ENCODE measurements at places on chromosomes 12 and 14.
A peak's percentile ranks its signal among the peaks of the same experiment; 100 is the strongest.

DNA sequence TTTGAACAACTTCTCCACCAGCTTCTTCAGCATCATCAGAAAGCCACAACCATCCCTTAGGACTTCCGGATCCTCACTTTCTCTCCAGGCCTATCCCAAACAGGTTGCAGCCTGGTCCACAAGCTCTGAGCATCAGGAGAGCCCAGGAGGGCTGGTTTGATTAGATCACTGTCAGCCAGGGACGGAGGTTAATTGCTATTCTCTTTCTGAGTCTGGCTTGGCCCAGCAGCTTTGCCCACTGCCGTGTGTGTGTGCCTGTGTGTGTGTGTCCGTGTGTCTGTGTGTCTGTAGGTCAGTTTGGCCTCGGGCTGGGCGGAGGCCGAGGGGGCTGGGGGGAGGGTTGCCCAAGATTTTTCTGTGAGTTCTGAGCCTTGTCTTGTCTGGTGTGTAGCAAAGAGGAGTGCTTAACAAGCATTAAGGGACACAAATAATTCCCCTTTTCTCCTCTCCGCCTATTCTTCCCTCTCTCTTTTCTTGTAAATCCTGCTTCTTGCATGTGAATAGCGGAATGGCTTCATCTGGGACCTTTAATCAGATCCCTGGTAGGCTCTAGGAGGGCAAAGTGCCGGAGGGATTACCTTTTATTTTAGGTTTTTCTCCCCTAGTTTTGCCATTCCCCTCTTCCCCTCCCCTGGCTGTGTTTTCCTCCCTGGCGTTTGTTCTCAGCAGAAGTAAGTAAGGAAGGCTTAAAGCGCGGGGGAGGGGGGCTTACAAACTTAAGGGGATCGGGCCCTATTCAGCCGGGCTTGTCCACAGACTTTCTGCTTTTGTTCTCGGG lies 138.2 kb upstream of the LHX5 start:
- no peak for DNase-seq

DNA sequence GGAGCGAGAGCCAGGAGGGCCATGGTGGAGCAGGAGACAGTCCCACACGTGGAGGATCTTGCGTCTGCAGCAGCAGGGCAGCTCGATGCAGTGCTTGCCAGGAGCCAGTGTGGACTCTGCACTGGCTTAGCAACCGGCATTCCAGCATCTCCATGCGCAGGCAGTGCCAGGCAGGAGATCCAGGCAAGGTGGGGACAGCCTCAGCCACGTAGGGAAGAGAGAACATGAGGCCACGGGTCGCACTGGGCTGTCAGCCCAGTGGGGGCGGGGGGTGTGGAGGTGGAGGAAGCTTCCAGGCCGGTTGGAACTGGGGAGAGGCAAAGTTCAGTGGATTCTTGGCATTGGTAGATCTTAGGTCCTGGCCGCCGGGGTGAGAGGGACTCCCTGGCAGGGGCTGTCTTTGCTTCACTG lies 121.0 kb upstream of the EVL start:
- no peak for DNase-seq

DNA sequence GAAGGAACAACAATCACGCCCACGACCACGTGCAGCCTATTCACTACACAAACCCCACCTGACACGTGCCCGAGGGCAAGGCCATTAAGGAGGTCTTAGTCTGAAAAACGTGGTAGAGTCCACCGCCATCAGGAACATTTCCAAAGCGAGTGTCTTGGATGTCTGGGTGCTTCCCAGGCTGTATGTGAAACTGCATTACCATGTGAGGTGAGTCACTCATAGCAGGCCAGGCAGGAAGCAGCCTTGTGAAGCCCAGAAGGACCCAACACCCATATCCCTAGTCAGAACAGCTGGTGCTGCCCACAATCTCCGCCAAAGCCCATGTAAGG lies 3.3 kb upstream of the KRT79 start:
- DNase-seq = no peak

DNA sequence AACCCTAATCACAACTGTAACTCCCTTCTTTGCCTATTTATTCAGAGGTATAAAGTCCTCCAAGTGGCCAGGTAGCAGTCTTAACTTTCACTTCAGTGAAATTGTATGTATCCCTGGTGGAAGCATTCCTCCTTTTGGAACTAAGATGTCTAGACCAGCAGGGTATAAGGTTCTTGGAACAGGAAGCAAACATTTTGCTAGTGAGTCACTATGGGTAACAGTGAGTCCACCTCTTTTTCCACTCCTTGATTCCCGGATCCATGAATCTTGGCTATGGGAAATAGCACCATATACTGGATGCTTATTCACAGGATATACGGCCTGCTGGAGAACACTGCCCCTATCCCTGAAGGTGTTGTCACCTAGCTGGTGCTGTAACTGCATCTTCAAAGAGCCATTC lies 80.2 kb downstream of the KCNA5 start:
- no peak for DNase-seq

GRCh38 chr12:46523863-46524770 lies 151.5 kb upstream of the SLC38A2 start:
- DNase-seq = no peak

- no peak for DNase-seq
Observed at GRCh38 chr12:109359131-109359690, 11.5 kb downstream of the MYO1H start.

GRCh38 chr12:83149987-83150386 lies 463.3 kb downstream of the TMTC2 start:
- no peak for DNase-seq

DNA sequence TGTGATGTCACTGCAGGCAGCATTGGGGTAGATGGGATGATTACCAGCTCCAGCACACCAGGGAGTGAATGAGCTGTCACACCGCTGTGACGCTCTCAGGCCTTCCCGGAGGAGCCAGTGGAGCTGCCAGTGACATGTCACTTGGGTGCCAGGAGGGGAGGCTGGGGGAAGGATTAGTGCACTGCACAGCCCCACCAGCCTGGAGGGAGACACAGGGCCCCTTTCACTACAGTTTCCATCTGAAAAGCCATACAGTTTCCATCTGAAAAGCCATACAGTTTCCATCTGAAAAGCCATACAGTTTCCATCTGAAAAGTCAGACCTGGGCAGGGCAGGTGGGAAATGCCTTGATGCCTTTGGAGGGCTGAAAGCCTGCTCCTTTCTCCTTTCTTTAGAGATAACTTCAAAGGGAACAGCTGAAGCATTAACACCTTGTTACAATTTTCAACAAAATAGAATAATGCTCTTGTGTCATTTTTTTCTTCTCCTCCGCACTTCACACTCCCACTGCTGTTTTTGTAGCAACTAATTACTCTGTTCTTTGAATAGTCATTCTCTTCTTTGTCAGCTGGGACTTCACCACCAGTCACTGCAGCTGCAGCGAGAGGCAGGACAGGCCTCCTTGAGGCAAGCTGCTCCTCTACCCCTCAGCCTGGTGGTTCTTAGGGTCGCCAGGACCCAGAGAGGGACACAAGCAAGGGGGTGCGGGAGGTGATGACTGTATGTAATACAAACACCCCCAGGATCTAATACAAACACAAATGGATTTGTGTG lies 256.9 kb upstream of the RGS6 start:
- DNase-seq = no peak

- no peak for DNase-seq
Observed at GRCh38 chr12:91636721-91637120, 454.1 kb upstream of the DCN start.

DNA sequence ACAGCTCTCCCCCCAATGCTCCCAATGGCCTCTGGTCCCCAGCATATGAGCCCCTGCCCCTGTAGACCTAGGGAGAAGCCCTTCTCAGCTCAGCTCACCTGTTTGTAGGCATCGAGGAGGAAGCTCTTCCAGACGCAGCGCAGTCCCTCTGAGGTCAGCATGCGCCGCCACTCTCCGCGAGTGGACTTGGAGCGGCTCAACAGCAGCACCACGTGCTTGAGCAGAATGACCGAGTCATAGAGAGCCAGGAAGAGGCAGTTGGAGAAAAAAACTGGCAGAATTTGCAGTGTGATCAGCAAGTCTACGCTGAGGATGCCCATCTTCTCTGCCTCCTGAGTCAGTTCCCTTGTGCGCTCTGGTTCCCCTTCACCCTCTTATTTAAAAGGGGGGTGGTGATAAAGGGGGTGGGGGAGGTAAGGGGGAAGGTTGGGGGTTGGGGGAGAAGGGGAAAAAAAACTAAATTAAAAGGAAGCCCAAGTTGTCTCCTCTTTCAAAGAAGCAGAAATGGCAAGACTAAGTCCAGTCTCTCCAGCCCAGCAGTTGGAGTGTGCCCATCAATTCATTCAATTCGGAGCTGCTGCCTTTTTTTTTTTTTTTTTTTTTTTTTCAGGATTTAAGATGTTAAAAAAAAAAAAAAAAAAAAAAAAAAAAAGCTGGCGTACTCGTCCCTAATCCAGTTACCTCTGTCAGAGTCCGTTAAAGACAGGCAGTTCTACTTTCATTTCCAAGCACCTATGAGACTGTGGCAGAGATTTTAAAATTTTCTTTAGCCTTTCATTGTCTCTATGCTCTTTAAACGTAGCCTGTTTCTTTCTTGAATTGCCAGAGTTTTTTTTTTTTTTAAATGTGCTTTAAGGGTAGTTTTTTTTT lies at the start of gene DIO2:
Gene DIO2 (minus strand): TSS at position 352 of the 870 bp plus-strand sequence. CDS start 32 bp downstream, at position 320.
- DNase-seq = no peak

GRCh38 chr14:102586420-102587104 lies 5.9 kb upstream of the RCOR1 start:
- no peak for DNase-seq

DNA sequence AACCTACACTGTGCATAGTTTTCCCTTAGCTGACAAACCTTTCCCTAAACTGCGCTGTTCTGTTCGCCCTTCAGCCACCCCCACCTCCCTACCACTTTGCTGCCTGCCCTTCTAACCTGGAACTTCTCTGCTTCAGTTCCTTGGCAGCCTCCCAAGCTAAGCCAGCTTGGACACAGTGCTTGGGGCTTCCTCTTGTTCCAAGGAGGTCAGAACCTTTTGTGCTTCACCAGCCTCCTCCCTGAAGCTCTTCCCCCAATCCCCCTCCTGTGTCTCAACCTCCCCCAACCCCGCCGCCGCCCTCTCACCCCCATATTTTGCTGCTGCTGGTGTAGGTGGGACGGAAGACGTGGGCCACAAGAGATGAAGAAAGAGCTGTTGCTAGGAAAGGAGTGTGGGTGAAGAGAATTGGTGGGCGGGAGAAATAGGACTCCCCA lies 8.1 kb upstream of the RIC8B start:
- no peak for DNase-seq

GRCh38 chr12:47944685-47945340 lies 18.6 kb upstream of the TMEM106C start:
- DNase-seq = no peak

GRCh38 chr14:51626788-51627187 lies 24.9 kb upstream of the FRMD6 start:
- no peak for DNase-seq

- DNase-seq = no peak
Observed at GRCh38 chr12:76025601-76026575, 5.7 kb downstream of the PHLDA1 start.

DNA sequence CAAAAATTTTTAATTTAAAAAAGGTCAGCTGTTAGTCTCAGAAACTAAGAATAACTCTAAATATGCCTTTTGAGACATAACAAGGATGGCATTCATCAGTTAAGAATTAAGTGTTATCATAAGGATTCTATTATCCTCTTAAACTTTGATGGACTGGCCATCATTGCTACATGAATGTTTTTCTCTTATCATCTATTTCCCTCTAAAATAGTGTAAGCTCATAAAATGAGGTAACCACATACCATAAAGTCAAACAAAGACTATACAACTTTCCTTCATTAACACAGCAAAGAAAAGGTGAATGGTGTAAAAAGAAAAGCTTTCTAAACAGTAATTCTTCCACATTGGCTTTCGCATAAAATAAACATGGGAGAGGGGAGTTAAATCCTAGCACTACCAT lies 41.1 kb downstream of the TMTC1 start:
- DNase-seq = no peak

DNA sequence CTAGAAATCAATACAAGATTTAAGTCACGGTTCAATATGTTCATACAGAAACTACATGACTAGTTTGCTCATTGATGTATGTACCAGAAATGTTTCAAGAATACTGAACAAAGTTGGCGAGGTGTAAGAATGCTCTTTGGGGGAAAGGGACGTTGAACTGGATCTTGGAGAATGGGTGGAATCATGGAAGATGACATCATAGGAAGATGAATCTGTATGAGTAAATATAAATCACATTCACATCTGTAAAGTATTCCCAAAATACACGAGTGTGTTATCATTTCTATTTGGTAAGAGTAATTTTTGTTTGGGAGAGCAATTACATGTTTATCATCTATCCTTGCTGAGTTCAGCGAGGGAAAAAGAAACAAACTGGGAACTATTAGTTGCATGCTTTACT lies 162.2 kb upstream of the TMTC1 start:
- DNase-seq = no peak

DNA sequence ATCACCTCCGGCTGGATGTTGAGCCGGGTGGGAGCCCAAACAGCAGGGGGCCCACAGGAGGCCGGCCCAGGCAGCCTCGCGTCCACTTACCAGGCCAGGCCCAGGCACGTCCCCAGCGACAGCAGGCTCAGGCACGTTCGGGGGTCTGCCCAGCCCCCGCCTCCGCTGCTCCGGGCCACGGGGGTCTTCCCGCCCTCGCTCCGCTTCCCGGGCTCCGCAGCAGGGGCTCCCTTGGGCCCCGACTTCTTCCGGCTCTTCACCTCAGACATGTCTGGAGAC lies 216 bp downstream of the IKBIP start:
- DNase-seq = peak; percentile 61

DNA sequence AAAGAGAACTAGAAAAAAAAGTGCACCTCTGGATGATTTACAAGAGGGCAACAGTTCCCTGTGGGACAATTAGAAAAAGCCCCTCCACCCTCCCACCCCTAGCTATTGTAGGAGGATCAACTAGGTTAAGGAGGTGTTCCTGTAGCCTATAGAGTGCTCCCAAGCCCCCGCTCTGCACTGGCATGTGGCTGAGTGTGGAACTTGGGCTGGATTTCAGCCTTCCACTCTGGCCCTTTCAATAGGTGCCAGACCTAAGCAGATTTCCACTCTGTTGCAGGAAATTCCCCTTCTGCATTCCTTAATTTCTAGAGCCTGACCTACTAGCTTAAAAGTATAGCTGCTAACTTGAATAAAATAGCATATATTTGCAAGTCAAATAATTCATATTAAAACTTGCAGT lies 2.8 kb downstream of the NFATC4 start:
- DNase-seq = no peak

GRCh38 chr12:14696265-14696741 lies at the start of gene GUCY2C:
GUCY2C (minus strand) TSS chr12:14696599; CDS start chr12:14696448, 151 bp downstream.
- no peak for DNase-seq

DNA sequence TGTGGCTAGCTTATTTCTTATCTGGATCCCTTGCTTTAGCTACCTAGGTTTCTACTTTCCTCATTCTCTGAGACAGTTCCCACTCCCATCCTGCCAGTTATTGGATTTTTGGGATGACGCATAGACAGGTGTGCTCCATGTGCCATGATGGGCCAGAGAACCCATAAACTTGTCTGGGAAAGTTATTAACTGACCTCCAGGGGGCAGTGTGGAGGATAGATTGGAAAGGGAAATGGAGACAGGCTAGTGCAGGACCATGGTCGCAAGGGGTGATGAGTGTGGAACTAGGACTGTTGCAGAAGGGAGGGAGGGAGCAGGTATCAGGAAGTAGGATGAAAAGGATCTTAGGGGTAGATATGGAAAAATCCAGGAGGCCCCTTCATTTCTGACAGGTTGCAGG lies 80.3 kb downstream of the ESRRB start:
- DNase-seq = peak; percentile 18

- no peak for DNase-seq
Observed at GRCh38 chr14:44505588-44505987, 1.5 kb downstream of the FSCB start.

GRCh38 chr12:112122823-112123690 lies 2.3 kb upstream of the TRAFD1 start:
- DNase-seq = peak; percentile 6

- DNase-seq = no peak
Observed at GRCh38 chr12:4164188-4164558, 109.4 kb upstream of the CCND2 start.

- no peak for DNase-seq
Observed at GRCh38 chr12:54603173-54603814, 14.8 kb upstream of the PPP1R1A start.

All from DMS79 treated with DMSO at 0.1 percent for 48 hours (cell line).